Colonic mucosa (tissue), 4 donors: ENCODE measurements at places on chromosomes 2 and 18. TPM values are rescaled to one million over a fixed set of nuclear protein-coding genes. Genes with fewer than 3 reads are reported as not detected.

GRCh38 chr2:63590626-63591408 is 2.1 kb downstream of the MDH1 start:
- H3K36me3 ChIP-seq, result no peaks in the 10 kb centered on the region
- H3K4me3 ChIP-seq, result no peak overlapping the region

DNA sequence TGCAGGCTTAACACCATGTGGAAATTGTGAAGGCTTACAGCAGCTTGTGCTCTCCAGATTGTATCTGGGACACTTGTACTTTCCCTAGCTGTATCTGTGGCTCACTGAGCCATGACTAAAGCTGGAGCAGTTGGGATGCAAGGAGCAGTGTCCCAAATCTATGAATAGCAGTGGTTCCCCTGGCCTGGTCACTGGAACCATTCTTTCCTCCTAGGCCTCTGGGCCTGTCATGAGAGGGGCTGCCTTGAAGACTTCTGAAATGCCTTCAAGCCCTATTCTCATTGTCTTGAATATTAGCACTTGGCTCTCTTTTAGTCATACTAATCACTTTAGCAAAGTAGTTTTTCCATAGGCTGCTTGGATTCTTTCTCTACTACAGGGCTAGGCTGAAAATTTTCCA is 186.8 kb upstream of the LRATD1 start:
- H3K36me3 ChIP-seq, result no peaks in the 10 kb centered on the region
- no peak overlapping the region for H3K27ac ChIP-seq
- H3K4me3 ChIP-seq, result no peak overlapping the region
- no peak for DNase-seq
- H3K4me1 ChIP-seq, result no peaks in the 10 kb centered on the region
- H3K27me3 ChIP-seq, result no peaks in the 10 kb centered on the region

The CFAP221 gene
- not detected for total RNA-seq

- H3K27me3 ChIP-seq, result no peaks in the 10 kb centered on the region
- no peak for DNase-seq
- H3K36me3 ChIP-seq, result no peaks in the 10 kb centered on the region
- H3K4me1 ChIP-seq, result no peaks in the 10 kb centered on the region
Observed at GRCh38 chr2:20537423-20538307, 90.8 kb downstream of the RHOB start.

The HJURP gene
- total RNA-seq, result 40.8 TPM

GRCh38 chr2:86305195-86305914 is 32.1 kb downstream of the REEP1 start:
- no peak for DNase-seq
- H3K4me3 ChIP-seq, result no peak overlapping the region
- H3K27me3 ChIP-seq, result no peaks in the 10 kb centered on the region
- H3K27ac ChIP-seq, result no peak overlapping the region

GRCh38 chr18:21205695-21206094 is 36.3 kb upstream of the GREB1L start:
- H3K36me3 ChIP-seq, result no peaks in the 10 kb centered on the region
- DNase-seq, result no peak
- H3K27ac ChIP-seq, result no peak overlapping the region
- H3K27me3 ChIP-seq, result no peaks in the 10 kb centered on the region

DNA sequence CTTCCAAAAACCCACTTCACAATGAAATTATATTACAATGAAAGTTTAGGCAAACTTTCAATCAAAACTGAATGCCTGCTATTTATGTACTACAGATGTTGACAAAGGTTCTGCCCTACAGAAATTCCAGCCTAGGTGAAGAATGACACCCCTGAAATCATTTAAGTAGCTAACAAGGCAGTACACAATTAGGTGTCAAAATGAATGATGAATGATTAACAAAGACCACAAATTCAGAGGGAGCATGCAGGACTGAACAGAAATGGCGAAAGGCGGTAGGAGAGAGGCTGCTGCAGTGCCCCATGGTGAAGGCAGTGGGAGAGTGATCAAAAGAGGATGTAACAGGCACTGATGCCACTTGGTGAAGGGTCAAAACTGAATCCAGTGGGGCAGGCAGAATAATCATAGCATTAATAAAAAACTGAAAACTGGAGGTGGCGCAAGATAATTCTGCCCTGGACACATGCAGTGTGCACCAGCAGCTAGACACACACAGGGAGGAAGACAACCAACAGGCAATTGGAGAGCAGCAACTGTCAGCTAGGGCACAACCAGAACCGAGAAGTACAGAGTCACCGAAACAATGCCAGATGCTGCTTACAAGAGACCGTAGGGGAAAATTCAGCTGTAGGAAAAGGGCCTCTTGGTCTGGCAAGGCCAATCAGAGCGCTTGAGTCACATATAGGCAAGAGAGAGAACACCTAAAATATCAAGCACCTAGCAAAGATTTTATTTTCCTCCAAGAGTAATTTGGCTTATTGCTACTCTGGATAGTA is 4.5 kb downstream of the TMEM131 start:
- no peaks in the 10 kb centered on the region for H3K4me1 ChIP-seq
- DNase-seq, result no peak
- no peak overlapping the region for H3K27ac ChIP-seq
- H3K36me3 ChIP-seq, result no peaks in the 10 kb centered on the region
- no peaks in the 10 kb centered on the region for H3K27me3 ChIP-seq

The TMEM17 gene
- total RNA-seq, result 0.35 TPM

The ANXA4 gene
- 258 TPM for total RNA-seq

The GAD1 gene
- not detected for total RNA-seq

GRCh38 chr2:88810017-88810416 is 118.5 kb downstream of the RPIA start:
- no peaks in the 10 kb centered on the region for H3K27me3 ChIP-seq
- no peak overlapping the region for H3K4me3 ChIP-seq
- no peaks in the 10 kb centered on the region for H3K36me3 ChIP-seq
- no peak overlapping the region for H3K27ac ChIP-seq
- no peaks in the 10 kb centered on the region for H3K4me1 ChIP-seq

GRCh38 chr2:131584940-131585339 is 57.3 kb downstream of the CCDC74A start:
- no peaks in the 10 kb centered on the region for H3K4me1 ChIP-seq
- H3K36me3 ChIP-seq, result no peaks in the 10 kb centered on the region
- DNase-seq, result no peak
- H3K27ac ChIP-seq, result no peak overlapping the region

The IL1RL1 gene
- total RNA-seq, result 1.2 TPM

The DYNC2LI1 gene
- total RNA-seq, result 17.2 TPM

- H3K36me3 ChIP-seq, result peaks cover 9% of the 10 kb centered on the region
- H3K27ac ChIP-seq, result peak overlapping the region; percentile 60
- H3K27me3 ChIP-seq, result no peaks in the 10 kb centered on the region
- H3K4me3 ChIP-seq, result no peak overlapping the region
- DNase-seq, result no peak
Observed at GRCh38 chr2:86213056-86213455, 13.8 kb downstream of the MRPL35 start.

DNA sequence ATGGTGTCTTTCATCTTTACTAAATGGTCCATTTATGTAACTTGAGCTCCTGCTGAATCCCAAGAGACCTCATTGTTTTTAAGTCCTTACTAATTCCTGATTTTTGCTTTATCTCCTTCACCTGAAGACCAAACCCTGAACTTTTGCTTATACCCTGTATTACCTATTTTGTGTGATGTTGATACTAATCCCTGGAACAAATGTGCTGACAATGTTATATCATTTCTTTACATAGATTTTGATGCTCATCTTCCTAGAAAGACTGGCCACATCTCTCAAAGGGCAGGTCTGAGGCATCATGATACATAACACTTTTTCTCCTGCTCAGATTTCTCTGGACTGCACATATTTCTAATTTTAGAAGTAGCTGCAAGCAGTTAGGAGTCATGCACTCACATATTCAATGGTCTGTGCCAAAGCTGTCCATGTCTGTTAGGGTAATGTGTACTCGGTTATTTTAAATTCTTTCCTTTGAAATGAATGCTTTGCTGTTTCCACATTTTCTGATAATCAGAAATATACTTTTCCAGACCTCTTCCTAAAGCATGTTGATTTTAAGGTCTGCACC is 427.9 kb upstream of the HNRNPA3 start:
- H3K27me3 ChIP-seq, result no peaks in the 10 kb centered on the region
- DNase-seq, result no peak
- H3K4me3 ChIP-seq, result no peak overlapping the region
- no peak overlapping the region for H3K27ac ChIP-seq

- H3K4me1 ChIP-seq, result peaks cover 18% of the 10 kb centered on the region
- no peak for DNase-seq
- H3K27me3 ChIP-seq, result no peaks in the 10 kb centered on the region
- peak overlapping the region; percentile 88 for H3K27ac ChIP-seq
- H3K36me3 ChIP-seq, result no peaks in the 10 kb centered on the region
- no peak overlapping the region for H3K4me3 ChIP-seq
Observed at GRCh38 chr2:46334389-46335271, 37.4 kb downstream of the EPAS1 start.

DNA sequence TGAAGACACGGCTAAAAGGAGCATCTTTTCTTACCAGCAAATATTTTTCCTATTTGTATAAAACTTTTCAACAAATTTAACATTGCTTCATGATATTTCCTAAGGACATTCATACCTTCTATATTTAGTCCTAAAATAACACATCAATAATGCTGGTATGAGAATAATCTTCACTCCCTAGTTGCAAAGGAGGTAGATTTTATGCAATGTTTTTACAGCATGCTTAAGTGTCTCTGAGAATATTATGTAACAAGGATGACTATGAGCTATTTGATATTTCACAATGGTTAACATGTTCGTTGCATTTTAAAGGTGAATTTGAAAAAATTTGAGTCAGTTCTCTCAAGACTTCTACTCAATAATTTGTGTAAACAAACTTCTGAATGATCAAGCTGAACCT is 506.7 kb downstream of the NUP35 start:
- no peak overlapping the region for H3K4me3 ChIP-seq
- no peak for DNase-seq
- no peaks in the 10 kb centered on the region for H3K36me3 ChIP-seq
- H3K27me3 ChIP-seq, result no peaks in the 10 kb centered on the region
- no peak overlapping the region for H3K27ac ChIP-seq
- no peaks in the 10 kb centered on the region for H3K4me1 ChIP-seq

- no peaks in the 10 kb centered on the region for H3K4me1 ChIP-seq
- no peak for DNase-seq
- H3K27me3 ChIP-seq, result no peaks in the 10 kb centered on the region
- no peak overlapping the region for H3K27ac ChIP-seq
- no peak overlapping the region for H3K4me3 ChIP-seq
- H3K36me3 ChIP-seq, result no peaks in the 10 kb centered on the region
Observed at GRCh38 chr18:179499-179898, 21.1 kb downstream of the USP14 start.

The ARL4C gene
- 1.8 TPM for total RNA-seq

- no peaks in the 10 kb centered on the region for H3K36me3 ChIP-seq
- no peaks in the 10 kb centered on the region for H3K27me3 ChIP-seq
- no peak overlapping the region for H3K27ac ChIP-seq
- no peaks in the 10 kb centered on the region for H3K4me1 ChIP-seq
- H3K4me3 ChIP-seq, result no peak overlapping the region
- no peak for DNase-seq
Observed at GRCh38 chr2:101200676-101201075, 49.5 kb upstream of the TBC1D8 start.

GRCh38 chr18:56286775-56287325 is 351.5 kb downstream of the TXNL1 start:
- no peak overlapping the region for H3K4me3 ChIP-seq
- no peaks in the 10 kb centered on the region for H3K4me1 ChIP-seq
- no peak overlapping the region for H3K27ac ChIP-seq
- no peaks in the 10 kb centered on the region for H3K27me3 ChIP-seq
- no peak for DNase-seq
- H3K36me3 ChIP-seq, result no peaks in the 10 kb centered on the region

DNA sequence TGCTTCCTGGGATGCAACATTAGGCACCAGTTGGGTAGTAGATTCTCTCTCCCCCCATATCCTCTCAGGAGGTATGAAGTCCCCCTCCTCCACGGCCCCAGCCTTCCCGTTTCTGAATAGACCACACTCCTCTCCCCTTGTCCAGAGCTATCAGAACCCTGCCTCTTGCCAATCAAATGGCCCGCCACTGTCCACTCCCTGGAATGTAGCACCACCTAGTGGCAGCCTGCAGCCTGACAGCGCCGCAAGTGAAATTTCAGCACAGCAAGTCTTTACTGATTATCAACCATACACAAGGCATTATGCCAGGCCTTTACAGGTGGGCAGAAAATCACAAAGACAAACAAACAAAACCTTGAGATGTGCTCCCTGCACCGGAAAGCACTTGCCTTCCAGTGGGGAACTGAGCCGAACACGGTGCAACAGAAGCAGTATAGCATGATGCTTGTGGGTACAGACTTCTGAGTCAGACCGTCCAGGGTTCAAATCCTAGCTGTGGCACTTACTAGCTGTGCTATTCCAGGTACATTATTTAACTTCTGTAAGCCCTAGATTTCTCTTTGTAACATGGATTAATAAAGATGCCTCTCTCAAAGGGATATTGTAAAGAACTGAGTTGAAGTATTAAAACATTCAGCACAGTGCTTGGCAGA is 174.0 kb downstream of the SMAD2 start:
- DNase-seq, result peak; percentile 68
- no peak overlapping the region for H3K4me3 ChIP-seq
